Fibroblast of lung (primary cell): ENCODE measurements at places on chromosomes 1 and 21.
A peak's percentile ranks its signal among the peaks of the same experiment; 100 is the strongest.

GRCh38 chr1:236677641-236678235, 8.6 kb upstream of the ACTN2 start:
- DNase-seq, result no peak

GRCh38 chr1:58857680-58858673, 74.1 kb upstream of the JUN start:
- peak; percentile 87 for DNase-seq

- DNase-seq, result no peak
These were observed 38.6 kb downstream of the KIAA1614 start for GRCh38 chr1:180951186-180951745.

- DNase-seq, result no peak
These were observed 189.1 kb downstream of the KAZN start for GRCh38 chr1:14787604-14788003.

DNA sequence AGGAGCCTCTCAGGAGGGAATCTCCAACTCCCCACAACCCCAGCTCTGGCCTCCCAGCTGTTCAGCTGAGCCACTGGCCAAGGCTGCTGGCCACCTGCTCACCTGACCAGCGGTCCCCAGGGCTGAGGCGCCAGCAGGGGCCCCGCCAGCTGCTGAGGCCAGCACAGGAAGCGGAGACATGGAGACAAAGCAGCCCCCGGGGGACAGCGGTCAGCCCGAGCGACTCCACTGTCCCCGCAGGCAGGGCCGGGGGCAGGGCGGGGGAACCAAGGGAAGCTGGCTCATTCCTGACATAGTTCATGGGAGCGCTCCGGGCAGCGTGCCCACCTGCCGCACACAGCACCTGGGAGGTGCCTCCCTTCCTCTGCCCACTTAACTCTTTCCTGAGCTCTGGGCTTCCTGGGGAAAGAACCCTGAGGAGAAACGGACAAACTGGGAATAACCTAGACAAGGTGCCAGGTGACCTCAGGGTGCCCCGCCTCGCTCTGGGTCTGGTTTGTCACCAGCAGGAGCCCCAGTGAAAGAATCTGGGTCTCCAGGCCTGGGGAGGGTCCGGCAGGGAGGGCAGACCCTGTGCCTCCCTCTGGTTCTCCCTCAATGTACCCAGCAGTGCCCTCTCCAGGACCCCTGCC, 10.7 kb downstream of the EPHA2 start:
- no peak for DNase-seq

- DNase-seq, result peak; percentile 63
These were observed 25.6 kb downstream of the S100A10 start for GRCh38 chr1:151968058-151968457.

DNA sequence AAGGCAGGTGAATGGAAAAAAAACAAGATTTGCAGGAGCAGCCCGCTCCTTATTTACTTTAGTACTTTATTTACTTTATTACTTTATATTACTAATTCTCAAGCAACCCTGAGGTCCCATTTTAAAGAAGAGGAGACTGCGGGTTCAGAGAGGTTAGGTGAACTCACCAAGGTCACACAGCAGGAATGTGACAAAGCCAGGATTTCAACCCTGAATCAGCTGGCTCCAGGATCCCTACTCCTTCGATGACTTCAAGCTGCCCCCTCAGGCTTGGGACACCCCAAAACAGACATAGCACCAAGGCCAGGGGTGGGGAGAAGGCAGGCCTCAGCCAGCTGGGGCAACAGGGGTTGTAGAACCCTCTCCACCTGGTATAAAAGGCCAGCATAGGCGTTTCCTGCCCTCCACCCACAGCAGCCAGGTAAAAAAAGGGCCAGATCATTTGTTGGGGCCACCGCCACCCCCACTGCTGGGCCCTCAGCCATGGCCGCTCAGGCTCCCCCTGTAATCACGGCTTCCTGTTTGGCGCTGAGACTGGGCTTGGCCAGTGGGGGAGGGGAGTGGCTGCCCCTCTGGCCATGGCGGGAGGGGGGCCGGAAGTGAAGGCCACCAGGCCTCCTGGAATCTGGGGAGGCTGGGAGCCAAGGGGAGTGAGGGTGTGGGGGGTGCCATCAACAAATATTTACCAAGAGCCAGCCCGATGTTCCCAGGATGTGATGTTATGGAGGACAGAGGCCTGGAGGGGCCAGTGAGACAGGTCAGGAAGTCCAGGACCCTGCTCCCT, 6.6 kb downstream of the SDC3 start:
- DNase-seq, result peak; percentile 27

DNA sequence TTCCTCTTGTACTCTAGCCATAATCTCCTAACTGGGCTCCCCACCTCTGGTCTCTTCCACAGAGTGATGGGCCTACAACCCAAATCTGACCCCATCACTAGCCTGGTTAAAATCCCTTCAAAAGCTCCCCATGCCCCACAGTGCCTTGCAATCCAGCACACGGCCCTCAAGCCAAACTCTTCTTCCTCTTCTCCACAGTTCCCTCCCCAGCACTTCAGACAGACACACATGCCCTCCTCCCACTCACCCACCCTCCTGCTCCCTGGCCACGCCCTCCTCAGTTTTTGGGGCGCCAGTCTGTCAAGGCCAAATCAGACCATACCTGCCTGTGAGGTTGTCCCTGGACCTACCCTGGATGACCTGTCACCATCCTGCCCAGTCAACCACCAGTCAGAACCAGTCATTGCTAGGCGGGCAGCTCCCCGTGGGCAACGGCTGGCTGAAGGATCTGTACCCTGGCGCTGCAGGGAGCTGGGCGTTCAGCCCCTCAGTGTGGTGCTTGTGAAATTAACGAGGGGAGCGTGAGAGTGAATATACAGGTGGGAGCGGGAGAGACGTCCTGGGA, 753 bp downstream of the C1orf210 start:
- DNase-seq, result no peak

- no peak for DNase-seq
These were observed 270.6 kb downstream of the TPR start for GRCh38 chr1:186104459-186104858.

GRCh38 chr1:152869808-152870419, 8.2 kb upstream of the SMCP start:
- peak; percentile 49 for DNase-seq

GRCh38 chr1:186887203-186887602, 58.5 kb downstream of the PLA2G4A start:
- peak; percentile 63 for DNase-seq

DNA sequence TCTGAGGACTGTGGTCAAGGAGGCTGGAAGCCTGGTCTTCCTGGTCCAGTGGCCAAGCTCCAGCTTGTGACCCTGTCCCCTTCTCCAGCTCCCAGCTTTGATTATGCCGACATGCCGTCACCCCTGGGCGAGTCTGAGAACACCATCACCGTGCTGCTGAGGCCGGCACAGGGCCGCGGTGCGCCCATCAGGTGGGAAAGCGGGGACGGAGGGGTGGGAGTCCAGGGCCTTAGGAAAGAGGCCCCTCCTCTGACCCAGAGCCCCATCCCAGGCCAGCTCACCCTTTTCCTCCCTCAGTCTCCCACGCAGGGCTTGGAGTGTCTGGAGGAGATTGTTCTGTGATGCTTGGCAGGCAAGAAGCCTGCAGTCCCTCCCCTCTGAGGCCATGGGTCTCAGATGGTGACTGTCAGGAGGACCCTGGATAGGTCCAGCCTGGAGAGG, 43.6 kb downstream of the PTPRU start:
- DNase-seq, result no peak

GRCh38 chr21:45319461-45320211, 31.9 kb upstream of the POFUT2 start:
- DNase-seq, result peak; percentile 85

- DNase-seq, result no peak
These were observed 85.2 kb upstream of the TRABD2B start for GRCh38 chr1:48082271-48082962.

DNA sequence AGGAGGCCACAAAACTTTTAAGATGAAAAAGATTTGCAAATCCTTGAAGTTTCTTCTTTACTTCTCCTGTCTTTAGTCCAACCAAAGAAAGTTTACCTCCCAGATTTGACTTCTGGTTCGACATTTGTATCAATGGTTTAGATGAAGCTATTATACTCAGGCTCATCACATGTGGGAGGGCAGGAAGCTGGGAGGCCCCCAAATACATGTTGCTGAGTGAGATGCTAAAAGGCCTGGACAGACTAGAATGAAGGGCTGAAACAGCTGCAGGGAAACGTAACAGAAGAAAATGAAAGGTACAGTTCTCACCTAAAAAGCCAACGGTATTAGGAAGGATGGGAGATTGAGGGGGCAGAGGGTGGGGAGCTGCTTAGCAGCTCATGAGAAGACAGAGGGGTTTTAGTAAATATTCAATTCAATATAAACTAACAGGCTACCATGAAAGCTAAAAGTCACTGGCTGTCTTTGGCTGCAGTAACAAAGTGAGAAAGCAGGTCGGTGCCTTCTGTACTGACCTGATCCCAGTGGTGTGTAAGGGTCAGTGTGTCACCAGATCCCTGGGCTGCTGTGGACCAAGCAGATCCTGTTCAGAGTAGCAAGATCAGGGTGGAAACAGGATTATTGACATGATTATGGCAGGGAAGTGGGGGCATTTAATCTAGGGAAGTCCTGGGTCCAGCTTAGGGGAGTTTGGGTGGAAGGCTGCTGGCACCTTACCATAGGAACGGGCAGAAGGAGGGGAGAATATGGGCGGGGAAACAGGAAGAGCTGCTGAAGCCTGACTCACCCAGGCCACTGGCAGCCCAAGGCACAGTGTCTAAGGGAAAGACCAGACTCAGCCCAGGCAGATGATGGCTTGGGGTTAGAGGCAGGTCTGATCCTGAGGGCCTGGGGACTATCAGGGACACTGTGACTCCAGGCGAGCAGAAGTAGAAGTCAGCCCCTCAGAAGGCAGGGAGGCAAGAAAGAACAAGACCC, 60.4 kb downstream of the KCNN3 start:
- DNase-seq, result peak; percentile 51

DNA sequence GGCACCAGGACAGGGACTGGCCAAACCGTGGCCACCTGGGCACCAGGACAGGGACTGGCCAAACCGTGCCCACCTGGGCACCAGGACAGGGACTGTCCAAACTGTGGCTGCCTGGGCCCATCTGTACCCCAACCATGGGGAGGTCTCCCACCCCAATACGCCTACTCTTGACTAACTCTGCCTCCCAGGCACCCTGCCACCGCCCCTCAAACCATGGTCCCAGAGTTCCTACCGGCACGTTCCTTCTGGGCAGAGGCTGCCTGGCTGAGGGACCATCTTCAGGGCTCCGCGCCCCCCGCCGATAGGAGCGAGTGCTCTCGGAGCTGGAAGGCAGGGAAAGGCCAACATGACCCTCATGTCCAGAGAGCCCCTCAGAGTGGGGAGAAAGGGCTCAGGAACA, 6.3 kb upstream of the TCEA3 start:
- DNase-seq, result no peak

GRCh38 chr1:233549917-233550316, 64.0 kb upstream of the KCNK1 start:
- no peak for DNase-seq

GRCh38 chr1:68233202-68233601, 879 bp upstream of the WLS start:
- DNase-seq, result no peak

DNA sequence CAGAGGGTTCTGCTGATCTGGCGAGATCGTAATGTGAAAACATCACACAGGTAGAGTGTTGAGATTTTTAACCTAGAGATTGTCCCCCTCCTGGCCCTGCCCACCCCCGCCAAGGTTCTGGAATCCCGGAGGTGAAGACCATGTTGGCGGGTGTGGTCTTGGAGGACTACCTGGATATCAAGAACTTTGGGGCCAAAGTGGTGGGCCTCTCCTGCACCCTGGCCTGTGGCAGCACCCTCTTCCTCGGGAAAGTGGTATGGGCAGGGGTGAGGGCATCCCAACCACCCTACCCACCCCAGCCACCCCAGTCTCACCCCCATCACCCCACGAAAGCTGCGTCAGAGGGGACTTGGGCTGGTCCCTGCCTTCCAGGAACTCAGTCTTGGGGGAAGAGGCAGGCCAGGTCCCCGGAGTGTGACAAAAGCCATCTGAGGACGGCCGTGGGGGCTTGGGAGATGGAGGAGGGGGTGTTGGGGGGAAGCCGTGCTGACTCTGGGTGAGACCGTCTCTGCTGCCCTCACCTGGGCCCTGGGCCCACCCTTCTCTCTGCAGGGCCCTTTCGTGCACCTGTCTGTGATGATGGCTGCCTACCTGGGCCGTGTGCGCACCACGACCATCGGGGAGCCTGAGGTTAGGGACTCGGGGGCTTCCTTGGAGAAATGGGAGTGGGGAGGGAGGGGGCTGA, 4.4 kb downstream of the CLCNKB start:
- DNase-seq, result no peak

GRCh38 chr1:184911103-184911745, 63.1 kb downstream of the NIBAN1 start:
- DNase-seq, result peak; percentile 49

DNA sequence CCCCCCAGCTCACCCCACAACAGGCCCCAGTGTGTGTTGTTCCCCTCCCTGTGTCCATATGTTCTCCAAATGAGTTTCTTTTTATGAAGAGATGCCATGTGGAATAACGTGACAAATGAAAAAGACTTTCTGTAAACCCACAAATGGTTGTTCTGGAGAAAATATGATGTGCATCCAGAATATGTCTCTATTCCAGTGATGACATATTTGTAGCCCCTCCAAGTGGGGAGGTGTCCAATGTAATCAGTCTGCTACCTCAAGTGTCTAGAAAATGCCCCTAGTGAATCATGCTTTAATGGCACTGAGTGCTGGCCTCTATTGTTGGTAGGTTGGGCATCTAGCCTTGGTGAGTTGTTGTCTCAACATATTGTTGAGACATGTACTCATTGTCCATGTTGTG, 179.6 kb downstream of the KCNK2 start:
- DNase-seq, result no peak

DNA sequence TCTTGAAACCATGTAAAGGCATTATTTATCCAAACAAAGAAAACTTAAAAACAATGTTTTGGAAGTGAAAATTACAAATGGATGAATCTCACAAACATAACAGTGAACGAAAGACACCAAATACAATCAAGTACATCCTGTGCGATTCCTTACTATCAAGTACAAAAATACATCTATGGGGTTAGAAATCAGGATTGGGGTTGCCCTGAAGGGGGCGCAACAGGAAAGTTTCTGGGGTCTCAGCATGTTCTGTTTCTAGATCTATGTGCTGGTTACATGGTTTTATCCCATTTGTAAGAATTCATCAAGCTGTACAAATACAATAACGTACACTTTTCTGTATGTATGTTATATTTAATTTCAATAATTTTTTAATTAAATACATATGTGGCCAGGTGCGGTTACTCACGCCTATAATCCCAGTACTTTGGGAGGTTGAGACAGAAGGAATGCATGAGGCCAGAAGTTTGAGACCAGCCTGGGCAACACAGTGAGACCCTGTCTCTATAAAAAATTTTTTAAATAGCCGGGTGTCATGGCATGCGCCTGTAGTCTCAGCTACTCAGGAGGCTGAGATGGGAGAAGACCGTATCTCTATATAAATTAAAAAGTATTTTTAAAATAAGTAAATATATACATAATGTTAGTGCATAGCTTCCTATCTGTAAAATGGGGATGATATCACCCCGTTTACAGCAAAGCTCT, 121.5 kb upstream of the SOD1 start:
- DNase-seq, result no peak

GRCh38 chr1:99534638-99534930, 111.3 kb upstream of the PALMD start:
- no peak for DNase-seq

GRCh38 chr1:165381745-165382505, 25.4 kb upstream of the LMX1A start:
- DNase-seq, result no peak
